Activated T-cell treated with anti-CD3 and anti-CD28 coated beads, Interleukin-2, amount 50 U/mL, for 48 hours (primary cell): ENCODE measurements at places on chromosomes 16 and 17.

DNA sequence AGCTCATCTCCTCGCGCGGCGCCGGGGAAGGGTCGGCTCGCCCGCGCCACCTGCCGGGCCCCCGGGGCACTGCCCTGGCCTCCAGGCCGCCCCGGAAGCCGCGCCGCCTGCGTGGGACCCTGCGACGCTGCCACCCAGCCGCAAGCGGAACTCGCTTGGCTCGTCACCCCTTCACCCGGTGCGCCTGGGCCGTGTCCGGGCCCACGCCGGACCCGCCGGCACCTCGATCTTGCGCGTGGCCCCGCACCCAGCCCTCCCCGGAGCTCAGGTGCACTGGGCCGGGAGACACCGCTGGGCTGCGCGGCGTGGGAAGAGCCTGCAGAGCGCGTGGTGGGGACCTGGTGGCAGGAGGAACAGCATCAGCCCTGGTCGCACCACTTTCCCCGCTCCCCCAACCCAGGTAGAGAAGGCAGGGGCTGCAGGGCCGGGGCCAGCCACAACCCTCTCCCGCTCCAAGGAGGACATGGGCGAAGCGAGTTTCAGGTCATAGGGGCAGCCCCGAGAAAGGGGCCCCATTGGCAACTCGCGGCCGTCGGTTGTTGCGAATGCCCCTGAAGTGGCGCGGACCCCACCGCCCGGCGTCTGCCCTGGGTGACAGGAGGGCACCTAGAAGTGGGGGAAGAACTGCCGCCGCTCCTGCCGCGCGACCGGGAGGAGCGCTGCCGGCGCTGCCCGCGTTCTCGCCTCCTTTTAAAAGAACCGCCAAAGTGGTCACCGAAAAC lies 363 bp upstream of the MIF4GD start:
- DNase-seq, result peak; percentile 89

DNA sequence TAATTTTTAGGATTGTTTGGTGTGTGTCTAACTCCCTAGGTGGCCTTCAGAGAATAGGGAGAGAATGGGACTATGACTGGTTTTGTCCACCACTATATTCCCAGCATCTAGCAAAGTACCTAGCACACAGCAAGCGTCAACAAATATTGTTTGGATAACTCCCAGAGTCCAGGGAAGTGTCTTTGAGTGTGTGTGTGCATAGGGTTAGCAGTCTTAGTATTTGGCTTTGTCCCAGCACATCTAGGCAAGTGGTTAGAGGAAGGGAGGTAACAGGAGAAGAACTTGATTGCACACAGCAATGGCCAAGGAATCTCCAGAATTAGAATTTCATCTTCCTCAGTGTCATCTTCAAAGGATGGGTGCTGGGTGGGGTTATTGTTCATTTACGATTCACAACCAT lies 385.4 kb upstream of the CDH5 start:
- no peak for DNase-seq

DNA sequence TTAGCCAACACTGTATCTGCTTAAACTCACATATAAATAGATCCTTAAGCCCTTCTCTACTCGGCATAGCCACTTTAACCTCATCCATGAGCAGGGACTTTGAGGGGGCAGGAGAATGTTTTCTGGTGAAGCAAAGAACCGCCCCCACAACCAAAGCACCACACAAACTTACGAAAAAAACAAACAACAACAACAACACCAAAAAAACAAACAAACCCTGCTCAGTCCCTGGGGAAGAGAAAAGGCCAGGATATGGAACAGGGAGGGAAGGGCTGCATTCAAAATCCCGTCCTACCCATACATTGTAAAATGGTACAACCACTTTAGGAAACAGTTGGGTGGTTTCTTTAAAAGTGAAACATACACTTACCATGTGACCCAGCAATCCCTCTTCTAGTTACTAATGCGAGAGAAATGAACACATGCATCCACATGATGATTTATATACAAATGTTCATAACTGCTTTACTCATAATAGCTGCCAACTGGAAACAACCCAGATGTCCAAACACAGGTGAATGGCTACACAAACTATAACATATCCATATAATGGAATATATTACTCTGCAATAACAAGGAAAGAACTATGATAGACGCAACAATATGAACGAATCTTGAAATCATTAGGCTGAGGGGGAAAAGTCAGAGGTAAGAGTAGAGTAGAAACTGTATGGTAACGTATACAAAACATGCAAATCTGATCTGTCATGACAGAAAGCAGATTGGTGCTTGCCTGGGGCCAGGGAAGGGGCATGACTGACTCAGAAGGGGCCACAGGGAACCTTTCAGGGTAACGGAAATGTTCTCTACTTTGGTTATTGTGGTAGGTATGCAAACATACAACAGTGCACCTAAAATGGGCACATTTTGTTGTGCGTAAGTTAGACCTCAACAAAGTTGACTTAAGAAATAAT lies 37.7 kb upstream of the TOB1 start:
- DNase-seq, result peak; percentile 45

GRCh38 chr17:7951143-7951792 lies 19.3 kb downstream of the CNTROB start:
- peak; percentile 51 for DNase-seq

DNA sequence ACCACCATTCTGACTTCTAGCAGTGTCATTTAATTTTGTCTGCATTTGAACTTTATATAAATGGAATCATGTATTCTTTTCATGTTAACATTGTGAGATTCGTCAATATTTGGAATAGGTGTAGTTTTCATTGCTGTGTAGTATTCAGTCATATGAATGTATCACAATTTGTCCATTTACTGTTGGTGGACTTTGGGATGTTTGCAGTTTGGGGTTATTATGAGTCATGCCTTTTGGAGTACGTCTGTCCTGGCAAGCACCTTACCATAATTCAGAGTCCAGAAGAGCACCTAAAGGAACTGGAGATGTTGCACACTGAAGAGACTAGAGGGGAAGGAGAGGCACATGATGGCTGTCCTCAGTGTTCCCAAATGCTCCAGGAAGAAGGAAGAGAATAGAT lies 3.1 kb upstream of the PHKG2 start:
- no peak for DNase-seq

DNA sequence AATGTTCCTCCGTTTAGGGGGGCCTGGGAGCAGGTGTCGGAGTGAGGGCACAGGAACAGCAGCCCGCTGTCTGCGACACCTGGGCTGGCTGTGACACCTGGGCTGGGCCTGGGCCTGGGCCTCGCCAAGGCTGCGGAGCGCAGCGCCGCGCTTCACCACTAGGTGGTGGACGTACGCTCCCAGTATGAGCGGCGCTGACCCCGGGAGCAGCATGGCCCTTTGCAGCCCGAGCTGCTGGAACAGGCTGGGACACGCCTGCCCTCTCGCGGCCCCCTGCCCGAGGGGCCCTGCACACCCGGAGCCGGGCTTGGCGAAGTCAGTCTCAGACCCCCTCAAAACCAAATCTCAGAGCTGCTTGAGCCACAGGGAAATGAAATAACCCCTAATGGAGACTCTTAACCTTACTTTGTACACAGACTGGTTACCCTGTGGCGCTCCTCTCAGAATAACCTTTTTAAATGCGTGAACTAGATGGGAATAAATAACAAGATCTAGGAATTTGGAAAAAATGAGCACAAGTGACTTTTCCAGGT lies 38.6 kb upstream of the FA2H start:
- DNase-seq, result peak; percentile 84

- no peak for DNase-seq
These were observed 10.9 kb downstream of the ACLY start for GRCh38 chr17:41907633-41908539.

GRCh38 chr17:82592767-82593589 lies 55.3 kb downstream of the WDR45B start:
- DNase-seq, result peak; percentile 75

DNA sequence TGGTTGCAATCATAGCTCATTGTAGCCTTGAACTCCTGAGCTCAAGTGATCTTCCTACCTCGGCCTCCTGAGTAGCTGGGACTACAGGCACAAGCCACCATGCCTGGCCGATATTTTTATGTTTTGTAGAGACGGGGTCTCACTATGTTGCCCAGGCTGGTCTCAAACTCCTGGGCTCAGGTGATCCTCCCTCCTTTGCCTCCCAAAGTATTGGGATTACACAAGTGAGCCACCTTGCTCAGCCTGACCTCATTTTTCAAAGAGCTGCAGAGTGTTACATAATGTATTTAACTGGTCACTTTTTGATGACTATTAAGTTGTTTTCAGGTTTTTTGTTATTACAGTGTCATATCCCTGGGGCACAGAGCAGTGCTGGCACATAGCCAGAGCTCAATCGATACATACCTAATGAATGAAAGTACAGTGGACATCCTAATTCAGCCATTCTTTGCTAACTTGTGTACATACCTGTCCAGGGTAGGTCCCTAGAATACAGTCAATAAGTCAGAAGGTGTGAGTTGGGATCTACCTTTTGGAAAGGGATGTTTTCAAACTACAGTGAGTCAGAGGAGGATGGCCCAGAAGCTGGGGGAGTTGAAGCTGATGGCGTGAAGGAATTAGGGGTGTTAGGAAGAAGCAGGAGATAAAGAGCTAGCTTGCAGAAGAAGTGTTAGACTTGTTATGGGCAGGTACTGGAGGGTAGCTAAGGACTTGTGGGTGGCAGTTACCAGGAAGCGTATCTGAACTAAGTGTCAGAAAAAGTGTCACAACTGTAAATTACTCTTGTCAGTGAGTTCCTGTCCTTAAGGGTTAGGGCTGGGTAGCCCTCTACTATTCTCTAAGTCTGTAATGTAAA lies 20.1 kb upstream of the CYLD start:
- DNase-seq, result no peak

DNA sequence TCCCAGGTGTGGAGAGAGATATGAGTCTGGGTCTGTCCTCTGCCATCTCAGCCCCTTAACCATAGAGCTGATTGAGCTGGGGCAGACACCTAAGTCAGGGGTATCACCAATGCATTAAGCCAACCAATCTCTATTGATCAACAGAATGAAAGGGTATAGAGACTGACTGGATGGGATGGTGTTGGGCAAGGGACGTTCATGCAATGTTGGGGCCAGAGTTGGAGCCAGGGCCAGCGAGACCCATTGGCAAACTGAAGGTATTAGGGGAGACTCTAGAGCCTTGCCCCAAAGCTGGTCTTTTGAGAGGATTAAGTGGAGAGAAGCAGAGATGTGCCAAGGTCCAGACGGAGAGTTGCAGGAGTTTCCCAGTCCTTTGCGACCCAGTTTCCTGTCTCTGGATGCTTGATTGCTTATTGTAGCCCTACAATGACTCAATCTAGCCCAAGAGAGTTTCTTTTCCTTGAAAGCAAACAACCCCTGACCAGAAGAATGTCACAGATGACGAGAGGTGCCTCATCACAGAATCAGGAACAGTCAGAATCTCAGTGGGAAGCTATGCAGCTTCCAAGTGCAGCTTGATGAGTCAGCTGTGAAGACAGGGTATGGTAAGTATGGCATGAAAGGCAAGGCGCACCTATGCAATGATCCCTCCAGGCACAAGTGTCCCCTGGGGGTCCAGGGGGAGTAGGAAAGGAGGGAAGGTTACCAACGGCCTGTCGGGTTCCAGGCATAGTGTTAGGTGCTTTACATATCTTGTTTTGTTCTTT lies 137.2 kb downstream of the UTP18 start:
- no peak for DNase-seq

DNA sequence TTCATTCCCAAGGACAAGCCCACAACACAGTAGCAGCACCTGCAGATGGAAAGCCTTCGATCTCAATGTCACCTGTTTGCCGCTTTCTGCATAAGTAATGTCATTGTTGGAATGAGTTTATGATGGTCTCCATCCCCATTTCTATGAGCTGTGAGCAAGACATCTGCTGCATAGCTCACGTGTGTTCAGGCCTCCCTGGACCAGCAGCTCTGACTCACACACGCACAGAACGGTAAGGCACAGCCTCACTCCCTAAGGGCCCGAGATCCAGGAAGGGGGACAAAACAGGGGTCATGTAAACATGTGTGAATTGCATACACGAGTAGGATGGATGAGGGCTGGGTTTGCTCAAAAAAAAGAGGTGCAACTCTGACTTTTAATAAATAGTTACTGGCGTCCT lies 223.1 kb downstream of the SOX9 start:
- no peak for DNase-seq

DNA sequence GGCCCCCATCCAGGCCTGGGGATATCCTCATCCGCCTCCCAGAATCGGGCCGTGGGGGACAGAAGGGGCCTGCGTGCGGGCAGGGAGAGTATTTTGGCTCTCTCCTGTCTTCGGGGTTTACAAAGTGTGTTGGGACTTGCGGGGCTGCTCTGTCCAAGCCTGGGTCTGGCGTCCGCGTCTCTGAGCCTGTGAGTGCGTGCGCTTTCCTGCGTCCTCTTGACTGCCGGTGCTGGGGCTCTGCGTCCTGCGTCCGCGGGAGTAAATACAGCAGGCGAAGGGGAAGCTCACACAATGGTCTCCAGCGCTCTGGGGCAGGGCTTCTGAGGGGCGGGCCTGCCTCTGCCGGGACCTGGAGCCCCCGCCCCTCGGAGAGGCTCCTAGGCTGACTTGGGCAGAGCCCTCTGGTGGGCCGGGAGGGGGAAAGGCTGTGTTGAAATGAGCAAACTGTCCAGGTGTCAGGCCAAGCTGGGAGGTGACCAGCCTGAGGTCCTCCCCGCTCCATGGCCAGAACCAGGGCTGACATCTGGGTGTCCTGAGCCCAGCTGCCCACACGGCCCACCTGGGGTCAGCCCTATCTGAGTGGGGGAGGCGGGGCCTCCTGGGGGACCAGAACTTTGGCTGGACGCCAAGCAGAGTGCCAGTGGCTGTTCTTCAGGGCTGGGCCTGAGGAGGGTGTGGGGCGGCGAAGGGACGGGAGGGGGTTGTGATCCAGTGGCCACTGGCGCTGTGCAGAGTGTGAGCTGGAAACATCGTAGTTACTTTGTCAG lies 233.6 kb downstream of the SEC14L1 start:
- peak; percentile 81 for DNase-seq

GRCh38 chr16:18803569-18804462 lies 2.5 kb upstream of the ARL6IP1 start:
- no peak for DNase-seq

- DNase-seq, result no peak
These were observed 6.4 kb downstream of the ASPHD1 start for GRCh38 chr16:29906520-29907244.

DNA sequence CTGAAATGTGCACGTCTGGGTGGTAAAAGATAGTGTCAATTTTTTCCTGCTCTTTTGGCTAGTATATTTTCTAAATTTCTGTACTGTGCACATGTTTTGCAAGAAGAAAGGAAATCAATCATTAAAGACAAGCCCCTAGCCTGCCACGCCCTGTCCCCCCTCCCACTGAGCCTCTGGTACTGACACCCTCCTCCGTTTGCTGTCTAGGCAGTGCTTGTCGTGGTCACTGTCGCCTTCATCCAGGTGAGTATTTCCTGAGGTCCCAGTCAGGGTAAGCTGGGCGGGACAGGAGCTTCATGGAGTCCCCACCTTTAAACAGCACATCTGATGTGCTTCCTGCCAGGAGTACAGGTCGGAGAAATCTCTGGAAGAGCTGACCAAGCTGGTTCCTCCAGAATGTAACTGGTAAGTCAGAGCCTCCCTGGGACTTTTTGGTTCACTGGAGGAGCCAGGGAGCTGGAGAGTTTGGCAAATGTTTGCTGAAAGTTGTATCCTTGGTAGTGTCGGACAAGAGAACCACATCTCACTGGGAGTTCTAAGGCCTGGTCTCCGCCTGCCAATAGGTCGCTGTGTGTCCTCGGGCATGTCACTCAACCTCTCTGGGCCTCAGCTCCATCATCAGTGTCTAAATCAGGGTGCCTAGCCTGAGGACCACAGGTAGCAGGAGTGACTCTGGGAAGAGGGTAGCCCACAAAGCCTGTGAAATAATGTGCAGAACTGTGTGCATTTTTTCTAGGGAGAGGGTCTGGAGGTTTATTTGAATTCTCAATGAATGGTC lies 42.2 kb downstream of the ATP2C2 start:
- DNase-seq, result no peak
